ENCODE measurements at places on chromosomes 11 and 22. TPM values are rescaled to one million over a fixed set of nuclear protein-coding genes. Genes with fewer than 3 reads are reported as not detected.
A peak's percentile ranks its signal among the peaks of the same experiment; 100 is the strongest.

The PHLDB1 gene
- 419 TPM for total RNA-seq

The SYT8 gene
- 1.1 TPM for total RNA-seq

The LRRC56 gene
- 1.4 TPM for total RNA-seq

- no peak for DNase-seq
These were observed 20.1 kb upstream of the EIF3D start for GRCh38 chr22:36549033-36549432.

GRCh38 chr22:43471606-43472135, 59.9 kb downstream of the MPPED1 start:
- DNase-seq, result no peak

DNA sequence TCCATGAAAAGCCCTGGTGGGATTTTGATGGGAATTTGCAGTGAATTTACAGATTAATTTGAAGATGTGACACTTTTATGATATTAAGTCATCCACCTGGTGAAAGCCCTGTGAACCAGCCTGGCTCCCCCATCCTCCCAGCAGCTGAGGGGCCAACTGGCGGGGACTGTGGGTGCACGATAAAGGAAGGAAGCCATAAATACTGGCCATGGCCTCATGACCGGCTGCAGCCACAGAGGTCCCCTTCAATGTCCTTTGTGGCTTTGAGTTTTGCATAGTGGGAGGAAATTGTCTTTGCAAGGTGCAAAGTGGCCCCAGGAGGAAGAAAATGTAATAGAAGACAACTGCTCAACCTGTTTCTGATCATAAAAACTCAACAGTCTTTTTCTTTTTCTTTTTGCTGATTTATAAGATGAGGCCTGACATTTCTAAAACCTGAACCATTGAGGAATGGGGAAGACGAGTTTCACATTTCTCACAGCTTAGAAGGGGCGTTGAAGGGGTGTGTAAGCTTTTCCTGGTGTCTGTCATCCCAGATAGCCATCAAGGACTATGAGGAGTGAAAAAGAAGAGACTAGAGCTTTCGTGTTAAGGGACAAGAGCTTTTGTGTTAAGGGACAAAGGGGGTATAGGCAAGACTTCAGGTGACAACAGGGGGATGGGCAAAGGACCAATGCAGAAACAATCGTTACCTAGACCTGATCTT, 6.3 kb upstream of the NDUFV1 start:
- DNase-seq, result peak; percentile 39

DNA sequence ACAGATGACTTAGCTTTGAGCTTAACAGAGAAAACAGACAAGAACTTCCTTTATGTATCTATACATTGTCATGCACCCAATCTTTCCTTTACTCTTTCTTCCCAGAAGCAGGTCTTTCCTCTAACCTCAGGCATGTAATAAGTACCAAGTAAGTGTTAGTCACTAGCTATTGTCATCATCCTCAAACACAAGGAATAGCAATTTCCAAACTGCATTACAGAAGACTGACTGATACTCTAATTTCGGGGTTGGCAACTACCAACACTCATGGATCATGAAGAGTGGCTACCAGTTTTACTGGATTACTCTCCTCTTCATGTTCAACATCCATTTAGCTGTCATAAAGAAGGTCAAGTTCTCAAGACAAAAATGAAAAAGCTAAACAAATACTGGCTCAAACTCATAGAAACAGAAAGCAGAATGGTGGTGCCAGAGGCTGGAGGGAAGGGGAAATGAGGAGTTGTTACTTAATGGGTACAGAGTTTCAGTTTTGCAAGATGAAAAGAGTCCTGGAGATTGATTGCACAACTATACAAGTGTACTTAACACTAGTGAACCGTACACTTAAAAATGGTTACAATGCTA, 111.6 kb downstream of the SIK3 start:
- DNase-seq, result no peak

- no peak for DNase-seq
These were observed 11.7 kb downstream of the BTG4 start for GRCh38 chr11:111500481-111500880.

GRCh38 chr11:96081561-96081960, 157.7 kb upstream of the MTMR2 start:
- DNase-seq, result no peak

DNA sequence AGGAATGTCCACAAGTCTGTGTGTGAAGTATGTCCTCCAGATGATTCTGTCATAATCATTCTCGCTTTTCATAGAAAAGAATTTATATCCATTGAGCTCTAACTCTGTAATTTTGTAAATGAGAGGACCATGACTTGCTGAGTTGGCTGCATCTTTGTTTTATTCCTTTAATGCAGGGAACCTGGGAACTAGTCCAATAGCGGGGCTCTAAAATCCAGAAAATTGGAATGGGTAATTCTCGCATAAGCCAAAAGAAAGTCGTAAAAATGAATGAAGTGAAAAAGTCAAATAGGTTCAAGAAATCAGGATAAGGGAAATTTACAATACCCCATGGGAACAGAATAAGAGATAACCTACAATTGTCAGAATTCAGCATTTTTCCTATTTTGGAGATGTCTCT, 232.5 kb downstream of the RAB38 start:
- DNase-seq, result no peak

DNA sequence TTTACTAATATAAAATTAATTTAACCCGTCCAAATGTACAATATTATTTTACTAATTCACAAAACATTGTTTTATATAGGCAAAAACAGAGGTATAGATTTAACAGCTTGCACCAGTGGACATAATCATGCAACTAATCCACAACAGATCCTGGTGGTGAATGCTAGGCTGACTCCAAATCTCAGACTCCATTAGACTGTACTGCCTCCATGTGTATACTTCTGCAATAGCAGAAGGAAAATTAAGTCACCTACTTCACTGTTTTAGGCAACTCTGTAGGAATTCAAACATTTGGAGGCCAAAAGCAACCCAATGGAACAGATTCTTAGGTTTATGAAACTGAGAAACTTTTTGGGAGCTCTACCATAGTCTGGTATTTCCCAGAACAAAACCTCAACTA, 30.0 kb upstream of the RAB39A start:
- no peak for DNase-seq

- no peak for DNase-seq
These were observed 40.3 kb upstream of the RASSF10 start for GRCh38 chr11:12968826-12969225.

DNA sequence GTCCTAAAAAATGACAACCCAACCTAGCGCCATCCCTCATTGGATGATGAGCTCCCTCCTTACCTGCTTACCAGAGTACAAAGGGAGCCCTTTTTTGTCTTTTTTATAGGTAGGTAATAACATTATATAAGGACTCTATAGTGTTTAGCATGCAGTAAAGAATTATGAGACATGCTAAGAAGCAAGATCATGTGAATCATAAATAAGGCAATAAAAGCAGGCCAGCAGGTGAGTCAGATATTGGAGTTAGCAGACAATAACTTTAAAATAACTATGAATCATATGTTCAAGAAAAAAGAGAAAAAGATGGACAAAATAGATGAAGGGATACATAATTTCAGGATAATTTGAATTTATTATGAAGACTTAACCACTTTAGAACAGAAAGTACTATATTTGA, 81.5 kb downstream of the GRK3 start:
- no peak for DNase-seq

- no peak for DNase-seq
These were observed 13.0 kb upstream of the GLYATL1 start for GRCh38 chr11:58926251-58926650.

GRCh38 chr11:62600367-62601121, 1.1 kb downstream of the MTA2 start:
- DNase-seq, result no peak

Data from sciatic nerve (tissue), 2 donors.